SK-N-DZ (cell line): ENCODE measurements at places on chromosomes 13 and 19.

GRCh38 chr19:48879025-48879637, 6.9 kb downstream of the PPP1R15A start:
- DNase-seq = no peak

- peak; percentile 72 for DNase-seq
Observed at GRCh38 chr19:35987571-35987896, 7.5 kb upstream of the SDHAF1 start.

- no peak for DNase-seq
Observed at GRCh38 chr13:37173214-37173613, 67.8 kb upstream of the CSNK1A1L start.

DNA sequence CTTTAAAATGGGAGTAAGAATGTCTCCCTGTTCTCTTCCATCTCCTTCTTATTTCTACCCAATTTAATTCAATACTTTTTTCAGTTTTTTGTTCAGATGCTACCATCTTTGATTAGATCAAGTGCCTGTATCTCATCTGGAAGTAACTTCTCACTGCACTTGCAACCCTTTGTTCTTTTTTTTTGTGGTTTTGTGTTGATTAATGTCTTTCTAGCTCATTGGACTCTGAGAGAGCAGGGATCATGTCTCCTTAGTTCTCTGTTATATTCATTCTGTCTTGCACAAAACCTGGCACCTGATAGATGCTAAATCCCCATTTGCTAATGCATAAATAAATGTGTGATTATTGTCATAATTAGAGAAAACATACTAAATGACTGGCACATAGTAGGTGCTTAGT, 834 bp upstream of the ITGBL1 start:
- no peak for DNase-seq
